ENCODE measurements at places on chromosomes 6 and 20.

GRCh38 chr6:33189625-33190448 lies 2.4 kb downstream of the COL11A2 start:
- no peak for DNase-seq

- DNase-seq = no peak
These were observed 13.3 kb downstream of the FRK start for GRCh38 chr6:116047173-116047933.

- no peak for DNase-seq
These were observed 157.5 kb downstream of the UNC5CL start for GRCh38 chr6:40881501-40881900.

GRCh38 chr6:127954082-127954481 lies 53.2 kb upstream of the THEMIS start:
- no peak for DNase-seq

DNA sequence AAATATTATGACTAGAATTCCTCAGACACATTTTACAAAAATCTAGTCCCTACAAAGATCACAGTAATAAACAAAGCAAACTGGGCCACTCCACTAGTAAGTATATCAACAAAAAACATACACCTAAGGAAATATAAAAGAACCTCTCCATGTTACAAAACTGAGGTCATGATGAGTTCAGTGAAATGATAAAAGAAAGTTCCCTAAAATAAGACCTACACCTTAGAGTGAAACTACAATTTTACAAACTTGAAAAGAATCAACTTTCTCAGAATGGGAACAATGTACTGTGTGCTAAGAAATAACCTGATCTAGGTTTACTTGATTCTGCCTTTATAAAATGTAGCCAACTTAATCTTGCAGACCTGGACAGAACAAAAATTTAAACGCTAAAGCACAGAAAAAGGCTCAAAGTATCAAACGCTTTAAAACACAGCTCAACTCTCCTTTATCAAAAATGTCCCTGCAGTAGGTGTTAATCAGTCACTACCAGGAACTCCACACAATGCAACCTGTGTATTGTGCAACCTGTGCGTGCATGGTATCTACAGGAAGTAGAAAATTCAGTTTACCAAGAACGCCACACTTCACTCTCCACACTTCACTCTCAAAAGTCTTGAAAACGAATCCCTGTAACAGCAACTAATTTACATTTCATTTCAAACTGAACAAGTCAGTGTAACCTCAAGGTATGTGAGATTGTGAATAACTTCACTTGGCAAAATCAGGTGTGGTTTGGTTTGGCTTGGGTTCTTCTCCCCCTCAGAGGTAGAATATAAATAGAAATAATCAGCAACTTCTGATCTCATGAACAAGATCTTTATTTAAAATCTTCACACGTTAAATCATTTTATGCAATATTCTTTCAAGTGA lies 1.8 kb downstream of the RALGAPA2 start:
- DNase-seq = no peak
